Stimulated activated CD8-positive, alpha-beta memory T cell treated with anti-CD3 and anti-CD28 coated beads, Interleukin-2, amount 100 ng/mL, for 1 hour (primary cell): ENCODE measurements at places on chromosomes 5 and 9.

- DNase-seq, result no peak
These were observed 38.3 kb downstream of the NR2F1 start for GRCh38 chr5:93621327-93621798.

DNA sequence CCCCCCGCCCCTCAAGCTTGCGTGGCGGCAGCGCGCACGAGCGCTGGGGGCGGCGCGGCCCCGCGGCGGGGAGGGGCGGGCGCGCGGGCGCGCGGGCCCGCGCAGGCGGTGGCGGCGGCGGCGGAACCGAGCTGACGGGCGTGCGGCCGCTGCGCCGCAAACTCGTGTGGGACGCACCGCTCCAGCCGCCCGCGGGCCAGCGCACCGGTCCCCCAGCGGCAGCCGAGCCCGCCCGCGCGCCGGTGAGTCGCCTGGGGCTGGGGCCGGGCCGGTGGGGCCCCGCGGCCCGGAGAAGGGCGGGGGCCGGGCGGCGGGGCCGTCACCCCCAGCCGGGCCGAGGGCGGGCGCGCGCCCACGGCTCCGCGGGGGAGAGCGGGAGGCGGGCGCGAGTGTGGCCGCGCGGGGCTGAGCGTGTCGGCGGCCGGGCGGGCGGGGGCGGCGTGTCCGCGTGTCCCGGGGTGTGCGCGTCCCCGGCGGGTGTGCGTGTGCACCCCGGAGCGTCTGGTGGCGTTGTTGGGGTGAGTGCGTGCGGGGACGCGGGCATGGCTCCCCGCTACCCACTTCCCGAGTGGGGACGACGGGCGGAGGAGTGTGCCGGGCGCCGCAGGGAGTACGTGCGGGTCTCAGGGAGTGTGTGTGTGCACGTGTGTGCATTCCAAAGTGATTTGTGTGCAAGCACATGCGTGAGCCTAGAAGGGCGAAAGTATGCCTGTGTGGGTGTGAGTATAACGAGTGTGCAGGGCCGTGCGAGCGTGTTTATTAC is at the start of gene NEK6:
TSS of gene NEK6 (plus strand) at position 106 of the 763 bp plus-strand sequence. CDS start 44,016 bp downstream, outside the sequence.
- DNase-seq, result no peak

DNA sequence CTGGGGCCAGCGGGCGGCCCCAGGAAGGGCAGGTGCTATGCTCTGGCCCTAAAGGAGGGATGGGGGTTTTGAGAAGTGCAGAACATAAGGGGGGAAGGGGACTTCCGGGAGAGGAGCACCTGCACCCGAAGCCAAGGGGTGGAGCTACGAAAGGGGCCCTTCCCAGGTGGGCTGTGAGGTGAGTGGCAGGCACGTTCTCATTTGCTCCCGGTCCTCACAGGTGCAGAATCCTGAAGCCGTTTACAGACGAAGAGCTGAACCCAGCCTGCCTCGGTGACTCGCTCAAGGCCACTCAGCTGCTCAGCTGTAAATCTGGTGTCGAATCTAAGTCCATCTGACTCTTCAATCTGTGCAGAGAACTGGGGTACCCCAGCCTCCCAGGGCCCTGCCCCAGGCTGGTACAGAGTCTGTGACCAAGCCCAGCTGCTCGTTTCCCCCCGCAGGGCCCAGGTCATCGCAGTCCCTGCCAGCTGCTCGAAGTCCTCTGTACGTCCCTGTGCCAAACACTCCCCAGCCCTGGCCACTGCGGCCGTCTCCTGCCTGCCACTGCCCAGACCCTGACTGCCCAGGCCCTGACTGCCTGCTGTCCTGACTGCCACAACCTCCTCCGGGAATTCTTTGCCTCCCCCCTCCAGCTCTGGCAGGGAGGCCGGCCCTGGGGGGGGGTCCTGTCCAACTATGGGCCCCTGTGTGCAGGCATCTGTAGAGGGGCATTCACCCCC is 53.8 kb upstream of the RXRA start:
- no peak for DNase-seq

DNA sequence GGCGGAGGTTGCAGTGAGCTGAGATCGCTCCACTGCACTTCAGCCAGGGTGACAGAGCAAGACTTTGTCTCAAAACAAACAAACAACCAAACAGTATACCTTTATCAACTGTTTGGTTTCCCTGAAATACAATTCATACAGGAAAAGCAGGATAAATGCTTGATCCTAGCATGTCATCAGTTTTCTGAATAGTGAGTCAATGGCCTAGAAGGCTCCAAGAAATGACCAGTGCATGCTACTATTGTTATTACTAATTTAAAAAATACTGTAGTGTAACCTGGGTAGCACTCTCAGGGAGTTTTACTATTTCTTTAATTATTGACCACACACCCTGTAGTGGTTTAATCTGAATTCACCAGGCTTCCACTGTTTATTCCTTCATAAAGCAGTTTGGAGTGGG is 101.0 kb upstream of the PTPN3 start:
- DNase-seq, result no peak

DNA sequence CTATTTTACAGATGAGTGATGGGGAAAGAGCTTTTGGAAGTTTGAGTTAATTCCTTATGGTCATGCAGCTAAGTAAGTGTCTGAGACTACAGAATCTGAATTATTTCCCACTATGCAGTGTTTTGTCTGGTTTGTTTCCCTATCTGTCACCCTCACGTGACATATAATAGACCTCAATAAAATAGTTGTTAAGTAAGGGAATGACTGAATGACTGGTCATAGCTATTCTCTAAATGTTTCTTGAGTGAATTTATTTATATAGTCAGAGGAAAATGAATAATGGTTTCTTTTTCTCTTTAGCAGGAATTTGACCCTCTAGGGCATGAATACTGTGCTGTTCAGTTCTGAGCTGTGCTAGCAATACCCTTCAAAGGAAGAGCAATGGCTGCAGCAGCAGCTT is 10.3 kb downstream of the TRIM32 start:
- DNase-seq, result no peak

GRCh38 chr9:29245351-29245750 is 1672.1 kb upstream of the C9orf72 start:
- DNase-seq, result no peak

GRCh38 chr5:4019009-4019769 is 423.6 kb downstream of the IRX1 start:
- DNase-seq, result no peak

DNA sequence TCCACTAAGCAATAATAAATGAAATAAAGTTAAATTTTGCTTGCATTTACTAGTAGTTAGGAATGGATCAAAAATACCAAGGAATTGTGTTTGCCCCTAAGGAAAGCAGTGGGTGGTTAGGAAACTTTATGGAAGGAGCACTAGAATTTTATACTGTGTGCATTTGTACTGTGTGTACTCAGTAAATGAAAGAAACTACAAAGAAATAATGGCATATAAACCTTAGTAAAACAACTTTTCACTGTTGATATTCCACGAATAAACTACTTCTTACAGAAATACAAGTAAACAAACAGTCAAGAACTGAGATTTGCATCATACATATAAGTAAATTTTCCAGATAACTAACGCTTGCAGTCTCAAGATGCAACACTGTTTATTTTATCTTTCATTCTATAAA is 103.7 kb upstream of the PARP8 start:
- no peak for DNase-seq

DNA sequence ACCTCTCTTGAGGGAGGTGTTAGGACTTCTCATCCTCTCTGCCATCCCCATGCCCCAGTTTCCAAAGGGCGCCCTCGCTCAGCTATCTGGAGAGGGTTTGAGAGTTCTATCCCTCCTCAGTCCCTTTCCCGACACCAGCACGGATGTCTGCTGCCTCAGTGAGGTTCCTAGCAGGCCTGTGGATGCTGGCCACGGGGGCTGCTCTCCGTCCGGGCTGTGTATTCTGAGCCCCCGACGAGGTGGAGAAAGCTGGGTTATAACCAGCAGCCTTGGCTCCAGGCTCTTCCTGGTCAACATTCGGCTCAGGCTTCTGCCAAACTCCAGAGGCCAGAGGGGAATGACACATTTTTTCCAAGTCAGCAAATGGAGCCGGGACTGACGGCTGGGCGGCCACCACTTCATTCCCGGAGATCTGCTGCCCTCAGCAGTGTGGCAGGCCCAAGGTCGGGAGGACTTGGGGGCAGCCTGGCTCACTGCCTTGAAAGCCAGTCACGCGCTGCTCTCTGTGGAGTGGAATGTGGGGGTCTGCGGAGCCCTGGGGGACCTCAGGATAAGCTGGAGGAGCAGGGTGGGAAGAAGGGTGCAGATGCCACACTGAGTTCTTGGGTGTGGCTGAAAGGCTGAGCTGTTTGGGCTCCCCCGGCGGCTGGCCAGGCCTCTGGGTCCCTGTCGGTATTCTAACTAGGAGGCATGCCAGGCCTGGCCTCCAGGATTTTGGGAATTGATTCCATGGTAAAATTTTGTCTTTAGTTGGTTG is 27.4 kb downstream of the PTPA start:
- DNase-seq, result no peak

DNA sequence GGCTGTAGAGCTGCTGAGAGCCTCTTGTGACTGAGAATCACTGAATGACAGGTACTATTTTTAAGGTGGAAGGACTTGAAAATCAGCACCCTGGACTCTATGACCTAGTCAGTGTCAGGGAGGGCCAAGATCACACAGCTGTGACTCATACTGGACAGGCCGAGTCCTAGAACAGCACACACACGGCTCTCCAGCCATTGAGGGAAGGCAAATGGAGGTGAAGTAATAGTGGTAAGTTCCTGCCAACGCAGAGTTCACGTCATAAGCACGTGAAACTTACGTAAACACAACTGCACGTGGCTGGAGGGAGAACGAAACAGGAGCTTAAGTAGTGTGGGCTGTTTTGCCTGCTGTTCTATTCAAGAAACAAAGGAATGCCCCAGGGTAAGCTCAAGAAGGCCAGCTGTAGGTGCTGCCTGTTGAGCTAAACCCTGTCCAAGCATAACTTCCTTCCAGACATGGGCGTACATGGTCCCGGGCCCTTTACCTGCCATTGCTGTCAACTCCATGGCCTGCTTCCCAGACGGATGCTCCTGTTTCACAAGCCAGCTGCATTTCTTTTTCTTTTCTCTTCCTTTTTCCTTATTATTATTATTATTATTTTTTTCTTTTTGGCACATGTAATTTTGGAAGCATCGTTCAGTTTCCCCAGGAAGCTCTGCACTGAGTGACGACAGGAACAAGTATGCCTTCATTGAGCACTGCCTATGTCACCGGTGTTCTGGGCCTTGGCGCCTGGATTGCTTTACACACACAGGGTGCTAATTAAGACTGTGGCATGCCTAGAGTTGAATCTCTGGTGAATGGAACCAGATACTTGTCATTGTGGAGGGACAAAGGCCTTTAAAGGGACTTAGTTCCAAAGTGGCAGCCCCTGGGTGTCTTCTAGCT is 10.2 kb upstream of the LCP2 start:
- DNase-seq, result no peak

DNA sequence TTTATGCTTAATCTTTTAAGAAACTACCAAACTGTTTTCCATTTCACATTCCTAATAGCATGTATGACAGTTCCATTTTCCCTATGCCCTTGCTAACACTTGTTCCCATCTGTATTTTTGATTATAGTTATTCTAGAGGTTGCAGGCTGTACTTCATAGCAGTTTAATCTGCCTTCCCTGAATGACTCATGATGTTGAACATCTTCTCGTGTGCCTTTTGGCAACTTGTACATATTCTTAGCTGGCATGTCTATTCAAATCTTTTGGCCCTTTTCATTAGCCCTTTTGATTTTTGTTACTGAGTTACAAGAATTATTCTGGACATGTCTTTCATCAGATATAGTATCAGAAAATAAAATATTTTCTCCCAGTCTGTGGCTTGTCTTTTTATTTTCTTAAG is 320.3 kb downstream of the DIRAS2 start:
- no peak for DNase-seq

GRCh38 chr5:27316271-27316650 is 277.9 kb upstream of the CDH9 start:
- no peak for DNase-seq

- no peak for DNase-seq
These were observed 306.3 kb upstream of the SGCD start for GRCh38 chr5:156020647-156021046.

GRCh38 chr5:54872810-54873209 is 112.6 kb downstream of the ESM1 start:
- DNase-seq, result no peak

DNA sequence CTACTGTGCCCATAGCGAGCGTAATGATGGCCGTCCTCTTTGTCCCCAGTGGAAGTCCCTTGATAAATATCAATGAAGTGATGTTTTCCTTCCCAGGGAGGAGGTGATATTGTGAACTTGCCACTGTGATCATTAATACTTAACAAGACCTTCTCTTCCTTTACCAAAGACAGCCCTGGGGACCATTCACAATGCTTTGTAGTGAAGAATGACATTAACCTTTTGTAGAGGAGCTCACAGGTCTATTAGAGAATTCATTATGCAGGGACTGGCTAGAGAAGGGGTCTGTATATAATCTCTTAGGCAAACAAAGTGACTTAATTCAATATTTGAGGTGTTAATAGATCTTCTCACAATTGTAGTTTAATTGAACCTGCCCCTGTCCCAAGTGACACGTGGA is 452.9 kb upstream of the DMAC1 start:
- DNase-seq, result no peak

GRCh38 chr5:124842725-124843595 is 96.5 kb upstream of the ZNF608 start:
- no peak for DNase-seq

DNA sequence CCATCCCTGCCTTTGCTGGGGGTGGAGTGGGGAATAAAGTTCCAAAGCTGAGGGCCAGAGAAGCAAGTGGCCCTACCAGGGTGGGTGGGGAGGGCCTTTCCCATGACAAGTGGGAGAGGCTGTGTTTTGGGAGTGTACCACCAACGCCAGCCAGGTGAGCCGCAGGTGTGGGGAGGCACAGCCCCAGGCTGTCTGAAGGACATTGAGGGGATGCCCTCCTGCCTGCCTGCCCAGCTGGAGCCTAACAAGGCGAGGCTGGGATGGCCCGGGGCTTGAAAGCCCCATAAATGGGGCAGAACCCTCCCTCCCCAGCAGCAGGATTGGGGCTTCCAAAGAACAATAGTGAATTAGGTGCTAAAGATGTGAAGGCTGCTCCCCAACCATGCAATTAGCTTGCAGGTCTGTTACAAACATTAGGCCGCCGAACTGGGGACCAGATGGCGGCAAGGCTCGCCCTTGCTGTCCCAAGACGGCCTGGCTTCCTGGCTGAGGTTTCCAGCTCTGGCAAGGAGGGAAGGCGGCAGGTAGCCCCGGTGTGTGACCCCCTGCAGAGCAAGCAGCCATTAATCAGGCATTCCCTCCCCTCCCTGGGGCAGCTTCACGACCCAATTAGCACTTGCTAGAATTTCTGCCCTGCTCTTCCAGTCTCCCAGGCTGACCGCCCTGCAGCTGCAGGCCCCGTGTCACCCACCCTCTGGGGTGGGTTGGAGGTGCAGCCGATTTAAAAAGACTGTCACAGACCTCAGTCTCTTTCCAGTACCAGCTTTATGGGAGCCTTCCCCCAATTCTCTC is 42.9 kb downstream of the FGF18 start:
- no peak for DNase-seq

- DNase-seq, result no peak
These were observed 5.0 kb upstream of the SLC34A1 start for GRCh38 chr5:177378884-177379883.

- no peak for DNase-seq
These were observed 25.0 kb upstream of the FREM1 start for GRCh38 chr9:14935106-14935751.

DNA sequence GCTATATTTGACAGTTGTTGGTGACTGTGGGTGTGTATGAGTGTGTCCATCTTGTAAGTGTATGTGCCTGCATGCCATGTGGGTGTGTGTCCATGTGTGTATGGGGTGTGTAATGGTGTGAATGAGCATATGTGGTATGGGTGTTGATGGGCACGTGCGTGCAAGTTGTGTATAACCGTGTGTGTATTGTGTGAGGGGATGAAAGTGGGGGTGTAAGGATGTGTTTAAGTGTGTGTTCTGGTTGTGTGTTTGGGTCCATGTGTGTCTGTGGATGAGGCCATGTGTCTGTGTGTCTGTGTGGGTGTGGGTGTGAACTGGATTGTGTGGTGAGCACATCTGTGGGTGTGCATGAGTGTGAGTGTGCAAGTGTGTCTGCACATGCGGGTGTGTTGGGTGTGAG is 5.9 kb upstream of the FAM78A start:
- DNase-seq, result no peak
